Neural progenitor cell (in vitro differentiated cells): ENCODE measurements at places on chromosomes 3 and 15.

DNA sequence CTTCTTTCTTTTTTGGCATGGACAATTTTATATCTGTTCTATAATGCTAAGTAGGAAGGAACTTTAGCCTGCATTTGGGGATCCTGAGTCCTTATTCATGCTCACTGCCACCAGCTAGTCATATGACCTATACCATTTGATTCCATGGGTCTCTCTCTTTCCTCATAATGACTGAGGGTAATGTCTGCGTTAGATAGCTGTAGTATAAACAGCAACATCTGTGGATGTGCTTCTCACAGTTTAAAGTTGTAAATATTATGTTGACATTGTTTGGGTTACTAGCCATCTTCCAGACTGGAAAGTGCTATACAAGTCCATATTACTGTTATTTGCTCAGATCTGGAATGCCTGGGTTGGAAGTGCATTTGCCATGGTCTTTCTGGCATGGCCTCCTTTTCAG, 274.9 kb upstream of the SEMA6D start:
- no peak for DNase-seq

DNA sequence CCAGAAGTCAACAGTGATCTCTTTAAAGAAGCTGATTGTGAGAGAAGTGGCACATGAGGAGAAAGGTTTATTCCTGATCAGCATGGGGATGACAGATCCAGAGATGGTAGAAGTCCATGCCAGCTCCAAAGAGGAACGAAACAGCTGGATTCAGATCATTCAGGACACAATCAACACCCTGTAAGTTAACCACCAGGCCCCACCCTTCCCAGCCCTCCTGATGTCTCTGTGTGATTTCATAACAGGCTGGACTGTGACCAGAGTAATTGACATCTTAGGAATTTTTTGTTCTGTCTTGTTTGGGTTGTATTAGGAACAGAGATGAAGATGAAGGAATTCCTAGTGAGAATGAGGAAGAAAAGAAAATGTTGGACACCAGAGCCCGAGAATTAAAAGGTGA, 67.7 kb downstream of the KLHL25 start:
- no peak for DNase-seq

GRCh38 chr3:25683882-25684281, 19.2 kb upstream of the TOP2B start:
- no peak for DNase-seq

DNA sequence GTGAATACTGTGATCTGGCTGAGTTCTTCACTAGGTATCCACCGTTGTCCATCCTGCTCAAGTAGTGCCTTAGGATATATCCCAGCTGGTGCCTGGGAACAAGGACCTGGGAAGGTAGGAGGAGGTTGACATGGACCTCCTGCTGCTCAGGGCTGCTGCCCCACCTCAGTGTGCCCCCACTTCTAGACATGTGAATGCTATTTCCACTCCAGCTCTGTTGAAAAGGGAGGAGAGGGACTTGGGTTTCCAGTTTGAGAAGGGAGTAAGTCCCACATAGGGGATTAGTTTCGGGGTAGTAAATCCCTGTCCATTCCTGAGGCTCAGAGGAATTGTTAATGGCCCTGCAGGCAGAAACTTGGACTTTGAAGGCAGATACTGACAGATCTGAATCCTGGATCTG, 32.9 kb upstream of the ETV5 start:
- DNase-seq: no peak

- peak; percentile 73 for DNase-seq
These were observed 291.4 kb upstream of the ATP11B start for GRCh38 chr3:182501856-182502255.

GRCh38 chr3:32018757-32019564, 37.4 kb downstream of the ZNF860 start:
- peak; percentile 63 for DNase-seq

GRCh38 chr15:40344631-40345120, 3.9 kb upstream of the CCDC9B start:
- DNase-seq: peak; percentile 72

DNA sequence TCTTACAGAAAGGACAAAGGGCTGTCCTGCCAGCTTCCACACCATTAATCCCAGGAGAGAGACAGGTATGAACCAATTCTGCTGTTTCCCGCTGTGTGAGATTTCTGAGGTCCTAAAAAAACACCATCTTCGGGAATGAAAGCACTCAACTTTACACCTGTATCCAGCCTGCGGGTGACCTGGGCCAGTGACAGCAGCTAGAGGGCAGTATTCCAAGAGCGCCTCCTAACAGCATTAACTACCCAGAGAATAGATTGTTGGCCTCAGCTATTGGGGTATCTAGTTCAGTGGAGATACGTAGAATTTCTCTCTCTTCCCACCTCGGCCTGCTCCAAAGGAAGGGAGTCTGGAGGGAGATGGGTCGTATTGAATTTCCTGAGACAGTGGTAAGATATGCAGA, 55.1 kb downstream of the WDR76 start:
- peak; percentile 43 for DNase-seq

DNA sequence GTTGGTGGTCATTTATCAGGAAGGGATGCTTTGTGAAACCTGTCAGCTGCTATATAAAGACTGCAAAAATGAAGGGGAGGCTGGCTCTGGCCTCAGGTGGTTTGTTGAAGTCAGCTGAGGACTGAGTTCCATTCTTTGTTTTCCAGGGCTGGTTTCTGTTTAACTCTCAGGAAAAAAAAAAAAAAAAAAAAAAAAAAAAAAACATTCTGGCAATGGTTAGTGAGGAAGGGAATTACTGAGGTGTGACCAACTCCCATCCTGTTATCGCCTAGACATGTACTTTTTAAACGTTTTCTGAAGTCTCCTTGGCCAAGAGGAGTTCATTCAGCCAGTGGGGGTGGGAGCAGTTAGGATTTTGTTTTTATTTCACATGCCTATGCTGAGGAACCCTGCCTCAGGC, 316.3 kb downstream of the OXSM start:
- DNase-seq: no peak

GRCh38 chr3:59512066-59512465, 462.2 kb upstream of the CFAP20DC start:
- no peak for DNase-seq

GRCh38 chr3:16936233-16936632, 51.5 kb downstream of the PLCL2 start:
- no peak for DNase-seq

GRCh38 chr15:94235646-94236045, 4.3 kb downstream of the MCTP2 start:
- DNase-seq: no peak

DNA sequence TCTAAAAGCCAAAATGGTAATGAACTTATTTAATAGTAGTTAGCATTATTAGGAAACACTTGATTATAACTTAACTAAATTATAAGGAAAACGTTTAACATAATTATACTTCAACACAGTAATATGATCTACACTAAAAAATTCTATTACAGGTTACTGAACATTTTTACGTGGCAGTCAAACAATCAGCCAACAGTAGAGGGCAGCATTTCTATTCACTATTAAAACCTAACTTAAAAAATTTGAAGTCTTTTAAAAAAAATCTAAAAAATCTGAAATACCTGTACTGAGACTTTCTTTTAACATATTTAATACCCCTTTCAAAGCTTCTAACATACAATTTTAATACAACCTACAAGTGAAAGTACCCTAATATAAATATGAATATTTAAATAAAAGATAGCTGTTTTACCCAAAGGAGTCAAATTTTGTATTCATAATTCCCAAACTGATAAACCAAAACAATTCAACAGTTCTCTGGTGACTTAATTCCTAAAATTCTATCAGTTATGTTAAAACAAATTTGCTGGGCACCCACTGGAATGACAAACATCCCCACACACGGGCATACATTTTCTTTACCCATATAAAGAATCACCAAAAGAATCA, 41.5 kb downstream of the DLG1 start:
- peak; percentile 52 for DNase-seq

DNA sequence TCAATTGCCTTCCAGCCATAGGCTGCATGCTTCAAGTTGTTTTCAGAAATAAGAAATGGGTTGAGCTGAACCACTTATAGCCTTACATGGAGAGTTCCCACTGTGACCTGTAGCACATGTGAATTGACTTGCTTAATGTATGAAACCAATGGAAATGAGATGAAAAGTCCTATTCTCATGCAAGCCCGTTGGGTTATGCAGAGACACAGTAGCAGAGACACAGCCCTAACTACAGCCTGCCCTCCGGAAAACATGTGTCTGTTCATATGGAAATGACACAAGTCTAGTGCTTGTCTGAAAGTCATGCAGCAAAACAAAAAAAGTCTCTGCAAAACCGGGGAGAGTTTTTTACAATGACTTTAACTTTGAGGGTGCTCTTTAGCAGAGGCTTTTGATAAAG, 14.5 kb downstream of the HIGD2B start:
- DNase-seq: no peak

GRCh38 chr15:71677766-71678165, 132.6 kb upstream of the NR2E3 start:
- no peak for DNase-seq

DNA sequence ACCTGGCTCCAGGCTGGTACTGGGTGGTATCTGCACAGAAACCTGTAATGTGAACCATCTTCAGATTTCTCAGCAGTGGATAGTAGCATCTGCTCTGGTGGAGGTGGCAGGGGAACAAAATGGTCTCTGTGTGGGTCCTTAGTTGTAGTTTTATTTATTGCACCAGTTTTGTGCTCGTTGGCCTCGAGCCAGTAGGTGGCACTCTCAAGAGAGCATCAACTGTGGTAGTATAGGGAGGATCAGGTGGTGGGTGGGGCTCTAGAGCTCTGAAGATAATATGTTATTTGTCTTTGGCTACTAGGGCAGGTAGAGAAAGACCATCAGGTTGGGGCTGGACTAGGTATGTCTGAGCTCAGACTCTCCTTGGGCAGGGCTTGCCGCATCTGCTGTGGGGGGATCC, 254.0 kb upstream of the GPR149 start:
- DNase-seq: peak; percentile 23

- no peak for DNase-seq
These were observed 363.7 kb upstream of the RGMA start for GRCh38 chr15:93452537-93453211.

DNA sequence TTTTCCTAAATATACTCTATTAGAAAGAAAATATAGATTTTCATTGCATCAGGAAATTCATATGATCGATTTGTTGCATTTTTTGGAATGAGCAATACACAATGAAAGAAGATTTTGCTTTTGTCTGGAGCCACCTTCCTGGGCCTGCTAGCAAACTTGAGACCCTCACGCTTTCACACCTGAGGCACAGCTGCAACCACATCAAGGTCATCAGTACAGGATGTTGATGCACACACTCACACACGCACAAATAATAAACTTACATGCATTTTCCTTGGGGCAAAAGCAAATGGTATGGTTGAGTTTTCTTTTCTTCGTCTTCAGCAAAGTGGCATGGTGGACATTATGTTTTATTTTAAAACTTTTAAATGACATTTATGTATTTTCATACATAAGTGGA, 64.8 kb upstream of the SATB1 start:
- DNase-seq: no peak

DNA sequence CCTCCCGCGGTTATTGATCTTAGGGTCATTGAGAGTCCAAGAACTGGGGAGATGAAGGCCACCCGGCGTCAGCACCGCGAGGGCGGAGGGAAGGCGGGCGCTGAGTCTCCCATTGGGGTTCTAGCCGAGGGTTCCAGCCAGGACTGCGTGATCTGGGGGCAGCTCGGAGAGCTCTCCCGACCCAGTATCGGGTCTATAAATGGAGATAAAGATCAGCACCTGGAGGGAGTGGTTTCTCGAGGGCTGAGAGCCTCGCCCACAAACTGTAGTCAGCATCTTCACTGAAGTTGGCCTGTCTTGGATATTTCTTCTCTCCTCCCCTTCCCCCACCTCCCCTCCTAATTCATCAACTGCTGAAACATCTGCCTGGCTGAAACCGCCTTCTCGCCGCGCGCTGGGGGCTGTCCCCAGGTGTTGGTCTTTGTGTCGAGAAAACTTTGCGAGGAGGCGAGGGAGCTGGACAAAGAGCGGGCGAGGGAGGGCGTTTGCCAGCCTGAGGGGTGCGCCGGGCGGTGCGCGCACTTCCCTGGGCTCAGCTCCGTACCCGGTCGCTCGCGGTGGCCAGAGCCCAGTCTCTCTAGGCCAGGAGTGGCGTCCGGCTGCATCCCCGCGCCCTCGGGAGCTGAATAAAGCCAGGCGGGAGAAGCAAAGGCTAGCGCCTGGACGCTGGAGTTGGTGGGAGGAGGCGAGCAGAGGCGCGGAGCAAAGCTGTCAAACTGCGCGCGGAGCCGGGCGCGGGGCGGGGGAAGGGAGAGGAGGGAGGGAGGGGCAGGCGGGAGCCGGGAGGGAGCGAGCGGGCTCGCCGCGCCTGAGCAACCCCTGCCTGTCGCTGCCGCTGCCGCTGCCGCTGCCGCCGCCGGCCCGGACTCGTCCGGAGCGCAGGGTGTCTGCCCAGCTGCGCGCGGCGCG, at the start of gene ST8SIA2:
Gene ST8SIA2 (plus strand): TSS at position 811 of the 909 bp plus-strand sequence. CDS start 184 bp downstream, outside the sequence.
- DNase-seq: peak; percentile 93

DNA sequence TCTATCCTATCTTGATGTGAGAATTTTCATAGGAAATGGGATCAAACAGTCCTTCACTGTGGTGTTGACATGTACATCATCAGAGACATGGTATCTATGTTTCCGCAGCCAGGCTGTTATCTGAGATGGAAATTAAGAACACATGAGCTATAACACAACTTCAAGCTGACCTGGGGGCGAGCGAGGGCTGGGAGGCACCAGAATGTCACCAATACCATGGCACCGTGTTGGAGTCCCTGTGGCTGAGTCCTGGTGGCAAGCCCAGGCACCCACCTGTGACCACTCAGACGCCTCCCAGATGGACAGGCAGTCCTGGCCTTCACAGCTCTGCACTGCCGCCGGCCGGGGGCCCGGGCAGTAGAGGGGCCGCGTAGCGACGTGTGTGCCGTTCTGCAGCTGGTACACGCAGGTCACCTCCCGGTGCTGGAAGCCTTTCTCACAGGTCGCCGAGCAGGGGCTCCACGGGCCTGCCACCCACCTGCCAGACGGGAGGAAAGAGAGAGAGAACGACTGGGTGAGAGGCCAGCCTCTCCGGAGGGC, 263.9 kb upstream of the LYSMD4 start:
- no peak for DNase-seq

DNA sequence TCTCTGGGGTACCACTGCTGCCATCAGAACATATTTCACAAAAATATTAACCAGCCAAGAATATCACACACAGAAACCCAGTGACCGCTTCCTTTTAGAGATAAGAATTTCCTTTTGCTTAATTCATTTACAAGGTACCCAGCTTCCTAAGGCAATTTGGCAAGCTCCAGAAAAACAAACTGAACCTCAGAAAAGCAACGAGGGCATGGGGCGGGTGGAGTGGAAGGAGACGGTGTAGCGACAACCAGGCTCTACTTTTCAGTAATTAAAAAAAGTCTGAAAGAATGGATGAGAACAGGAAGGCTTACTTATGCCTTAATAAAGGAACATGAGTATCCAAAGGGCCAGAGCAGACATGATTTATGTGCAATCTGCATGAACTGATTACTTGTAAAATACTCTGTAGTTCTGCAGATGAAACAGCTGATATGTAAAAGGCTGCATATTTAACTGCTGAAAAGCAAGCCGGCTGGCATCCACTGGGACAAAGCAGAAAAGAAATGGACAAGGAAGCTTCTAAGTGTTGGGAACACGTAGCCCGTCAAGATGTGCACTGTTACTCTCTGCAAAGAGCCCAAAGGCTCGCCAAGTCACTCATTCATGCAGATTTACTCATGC, 18.6 kb downstream of the RFTN1 start:
- no peak for DNase-seq
